ENCODE measurements at places on chromosomes 5 and 9.

GRCh38 chr5:93584596-93585040 is 1.6 kb downstream of the NR2F1 start:
- no peak for DNase-seq

- DNase-seq: no peak
Observed at GRCh38 chr5:144469106-144469505, 298.4 kb downstream of the KCTD16 start.

DNA sequence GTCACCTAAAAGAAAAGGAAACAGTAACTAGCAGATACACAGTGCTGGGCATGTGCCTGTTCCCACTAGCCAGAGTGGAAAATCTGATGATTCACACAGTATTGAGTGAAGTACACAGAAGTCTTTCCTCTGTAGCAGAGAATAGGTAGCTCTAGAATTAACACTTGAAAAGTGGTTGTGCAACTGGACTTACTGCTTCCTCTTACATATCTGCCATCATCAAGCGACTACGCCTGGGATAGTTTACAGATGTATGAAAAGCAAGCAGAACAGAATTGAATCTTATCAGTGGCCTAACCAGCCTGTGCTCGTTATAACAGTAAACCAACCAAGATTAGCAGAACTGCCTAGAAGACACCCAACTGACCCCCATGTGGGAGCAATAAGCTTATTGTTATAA is 130.6 kb downstream of the DTWD2 start:
- no peak for DNase-seq

DNA sequence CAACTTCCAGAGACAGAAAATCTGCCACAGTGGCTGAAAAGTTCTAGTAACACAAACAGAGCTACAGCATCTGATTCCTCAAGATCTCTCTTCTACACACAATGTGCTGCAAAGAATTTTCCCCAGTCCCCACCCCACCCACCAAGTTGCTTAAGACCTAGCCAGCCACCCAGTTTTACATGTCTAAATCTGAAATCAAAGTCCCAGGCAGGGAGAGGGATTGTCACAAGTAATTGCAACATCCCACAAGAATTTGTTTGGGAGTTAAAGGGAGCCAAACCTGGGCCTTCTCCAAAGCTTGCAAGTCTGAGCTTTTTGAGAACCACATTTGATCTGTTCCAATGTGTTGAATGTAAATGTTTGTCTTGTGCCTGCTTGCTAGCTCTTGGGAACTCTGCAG is 15.5 kb downstream of the IGIP start:
- no peak for DNase-seq

GRCh38 chr5:81626524-81626923 is 124.4 kb downstream of the SSBP2 start:
- DNase-seq: peak; percentile 64

DNA sequence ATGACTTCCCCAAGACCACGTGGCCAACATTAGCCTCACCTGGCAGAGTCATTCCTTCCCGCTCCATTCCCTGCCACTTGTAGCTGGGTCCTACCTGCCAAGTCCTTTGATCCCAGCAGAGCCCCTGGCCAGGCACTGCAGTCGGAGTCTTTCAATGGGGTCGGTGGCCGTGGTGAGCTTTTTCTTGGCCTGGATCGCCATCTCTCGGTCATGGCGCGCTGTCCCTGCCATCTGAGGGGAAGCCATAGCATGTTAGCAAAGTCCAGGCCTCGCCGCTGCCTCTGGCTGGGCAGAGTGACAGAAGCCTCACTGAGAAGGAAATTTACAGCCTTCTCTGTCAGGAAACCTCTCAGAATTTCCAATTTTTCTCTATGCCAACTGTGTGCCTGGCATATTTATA is 17.5 kb downstream of the CAPSL start:
- no peak for DNase-seq

DNA sequence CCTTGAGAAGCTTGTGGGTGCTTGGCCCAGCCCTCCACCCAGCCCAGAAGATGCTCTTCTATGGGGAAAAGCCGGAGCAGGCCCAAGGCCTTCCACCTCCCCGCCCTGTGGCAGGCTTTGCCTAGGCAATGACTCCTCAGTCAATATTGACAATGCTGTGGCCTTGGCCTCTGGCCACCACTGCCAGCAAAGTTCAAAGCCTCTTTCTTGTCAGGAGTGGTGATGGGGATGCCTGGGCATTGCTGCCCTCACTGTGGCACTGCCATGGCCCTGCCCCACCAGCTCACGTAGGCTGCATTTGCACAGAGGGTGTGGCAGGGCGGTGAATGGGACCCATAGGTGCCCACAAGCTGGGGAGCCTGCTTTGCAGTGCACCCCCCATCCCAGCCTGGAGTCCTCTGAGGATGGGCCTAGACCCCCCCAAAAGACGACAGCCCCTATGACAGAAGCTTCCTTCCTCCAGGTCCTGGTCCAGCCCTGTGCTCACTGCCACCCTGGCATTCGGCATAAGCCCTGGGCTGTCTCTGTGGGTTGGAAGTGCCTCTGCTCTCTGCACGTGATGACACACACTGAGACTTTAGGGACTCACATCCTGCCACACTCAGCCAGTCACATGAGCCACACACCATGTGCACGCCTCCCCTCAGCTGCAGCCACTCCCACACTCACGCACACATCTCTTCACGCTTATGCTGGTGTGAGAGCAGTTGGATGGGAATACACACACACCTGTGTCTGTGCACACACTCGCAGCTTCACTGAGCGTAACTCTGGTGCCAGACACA is 31.1 kb downstream of the MORN5 start:
- DNase-seq: no peak

- no peak for DNase-seq
Observed at GRCh38 chr9:108727580-108728111, 128.1 kb downstream of the ACTL7B start.

GRCh38 chr5:147836439-147836838 is 5.0 kb upstream of the SPINK1 start:
- DNase-seq: no peak

- DNase-seq: no peak
Observed at GRCh38 chr5:51013036-51013435, 346.6 kb downstream of the PARP8 start.

DNA sequence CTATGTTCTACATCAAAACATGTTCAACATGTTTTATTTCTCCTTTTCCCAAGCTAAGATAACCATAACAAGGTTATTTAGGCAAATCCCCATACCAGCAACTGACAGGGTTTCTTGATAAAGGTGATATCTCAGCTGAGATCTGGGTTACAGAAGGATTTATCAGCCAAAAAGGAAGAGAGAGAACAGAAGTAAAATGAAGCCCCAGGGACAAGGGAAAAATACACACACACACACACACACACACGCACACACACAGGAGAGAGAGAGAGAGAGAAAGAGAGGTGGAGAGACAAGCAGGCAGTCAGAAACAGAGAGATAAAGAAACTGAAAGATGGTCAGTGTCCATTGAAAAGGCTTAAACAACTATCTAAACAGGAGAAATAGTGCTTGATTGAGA is 19.7 kb upstream of the MLLT3 start:
- DNase-seq: no peak

DNA sequence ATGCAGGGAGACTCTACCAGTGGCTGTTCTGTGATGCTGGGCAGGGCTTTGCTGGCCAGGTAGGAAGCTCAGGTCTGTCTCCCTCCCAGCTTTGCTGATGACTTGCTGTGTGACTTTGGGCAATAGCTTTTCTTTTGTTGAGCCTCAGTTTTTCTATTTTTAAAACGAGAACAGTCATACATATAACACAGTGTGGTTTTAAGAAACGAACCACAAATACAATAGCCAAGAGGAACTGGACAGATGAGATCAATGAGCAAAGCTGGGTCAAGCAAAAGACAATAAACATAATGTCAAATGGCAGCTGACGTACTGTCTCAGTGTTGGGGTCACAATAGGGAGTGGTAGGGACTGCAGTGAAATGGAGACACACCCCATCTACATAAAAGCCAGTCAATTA is 20.2 kb downstream of the SLIT3 start:
- no peak for DNase-seq

DNA sequence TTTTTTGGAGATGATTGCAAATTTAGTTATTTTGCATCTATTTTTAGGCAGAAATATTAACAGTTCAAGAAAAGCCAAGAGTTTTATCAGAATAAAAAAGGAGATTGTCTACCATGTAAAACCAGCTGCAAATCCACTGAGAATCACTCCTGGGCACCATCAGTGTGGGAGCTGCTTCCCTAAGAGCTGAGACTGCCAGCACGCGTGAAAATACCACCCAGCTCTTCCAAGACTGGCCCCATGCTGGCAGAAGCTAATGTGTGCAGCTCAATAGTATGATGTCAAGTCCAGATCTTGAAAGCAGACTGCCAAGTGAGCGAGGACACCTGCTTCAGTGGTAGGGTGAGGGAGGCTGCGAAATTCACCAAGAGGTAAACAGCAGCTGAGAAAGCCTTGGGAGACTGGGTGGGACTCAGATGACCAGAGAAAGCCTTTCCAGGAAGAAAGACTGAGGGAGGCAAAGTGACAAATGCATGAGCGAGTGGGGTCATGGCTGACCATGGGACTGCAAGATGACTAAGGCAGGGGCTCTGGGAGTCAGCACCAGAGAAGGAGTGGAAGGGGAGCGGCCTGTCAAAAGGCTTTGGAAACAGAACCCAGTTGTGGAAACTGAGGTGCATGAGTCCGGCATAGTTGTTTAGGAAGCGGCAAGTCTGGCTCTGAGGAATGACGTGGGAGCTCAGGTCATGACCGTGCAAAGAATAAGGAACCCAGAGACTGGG is 200.9 kb downstream of the GADD45G start:
- no peak for DNase-seq

DNA sequence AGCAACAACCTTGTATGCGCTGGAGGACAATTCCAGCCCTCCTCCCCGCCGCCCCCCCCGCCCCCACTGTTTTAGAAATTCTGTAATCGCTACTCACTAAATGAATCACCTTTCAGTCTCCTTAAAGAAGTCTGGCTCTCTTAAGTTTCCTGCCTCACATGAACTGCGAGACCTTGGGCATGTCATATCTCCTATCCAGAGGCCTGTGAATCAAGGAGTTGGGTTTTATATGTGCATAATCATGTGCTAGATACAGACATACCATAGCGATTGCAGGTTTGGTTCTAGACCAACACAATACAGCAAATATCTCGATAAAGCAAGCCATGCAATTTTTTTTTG is 337 bp upstream of the DMAC1 start:
- no peak for DNase-seq

DNA sequence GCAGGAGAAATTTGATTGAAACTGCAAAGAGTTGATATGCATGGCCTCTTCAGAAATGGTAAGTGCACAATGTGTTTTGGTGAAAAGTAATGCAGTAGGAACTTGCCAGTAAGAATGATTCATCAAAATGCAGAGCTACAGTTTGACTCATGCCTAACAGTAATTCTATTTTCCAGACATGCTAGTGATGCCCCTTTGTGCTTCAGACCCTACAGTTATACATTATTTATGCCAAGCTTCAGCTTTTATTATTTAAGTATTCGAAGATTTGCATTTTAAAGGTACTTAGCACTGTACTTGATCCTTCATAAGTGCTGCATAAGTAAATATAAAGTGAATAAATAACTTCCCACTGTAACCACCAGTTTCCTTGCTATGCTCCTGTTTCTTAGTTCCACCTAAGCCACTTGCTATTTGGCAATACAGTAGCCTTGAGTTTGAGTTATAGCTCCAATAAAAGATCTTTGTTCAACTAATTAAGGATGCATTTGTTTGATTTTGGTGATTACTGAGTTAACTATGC is 3.6 kb upstream of the SPATA31E1 start:
- DNase-seq: no peak

DNA sequence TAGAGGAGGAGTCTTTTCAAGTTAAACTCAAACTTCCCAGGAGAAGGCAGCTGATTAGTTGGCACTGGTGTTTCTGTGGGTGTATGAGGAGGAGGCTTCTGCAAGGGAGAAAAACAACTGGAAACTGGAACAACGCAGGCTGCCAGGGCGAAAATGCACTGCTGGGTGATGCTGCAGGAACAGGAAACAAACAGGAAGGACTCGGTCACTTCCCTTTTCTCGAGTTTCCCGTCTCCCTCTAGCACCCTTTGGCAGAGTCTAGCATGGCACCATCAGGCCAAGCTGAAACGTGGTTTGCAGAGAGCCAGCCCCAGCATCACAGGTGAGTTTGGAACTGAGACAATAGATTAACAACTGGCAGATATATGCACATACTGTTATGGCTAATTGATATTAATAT is 77.5 kb upstream of the CAST start:
- no peak for DNase-seq

- no peak for DNase-seq
Observed at GRCh38 chr9:109110329-109111021, 9.3 kb downstream of the TMEM245 start.

DNA sequence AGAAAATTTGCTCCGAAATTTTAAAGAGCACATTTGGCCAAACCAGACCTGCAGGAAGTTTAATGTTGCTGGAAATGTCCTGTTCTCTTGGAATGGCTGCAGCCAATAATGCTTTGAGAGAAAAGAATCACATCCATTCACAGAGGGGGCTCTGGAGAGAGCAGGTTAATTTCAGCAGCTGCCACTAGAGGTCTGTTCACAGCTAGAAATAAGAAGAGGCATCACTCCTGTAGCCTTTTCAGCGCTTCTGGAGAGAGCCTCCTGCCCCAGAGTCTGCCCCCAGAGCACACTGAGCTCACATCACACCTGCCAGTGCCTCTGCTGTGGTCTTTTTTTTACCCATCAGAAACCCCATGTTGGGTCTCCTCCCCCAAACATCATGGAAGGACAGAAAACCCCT is 124.8 kb upstream of the RAD23B start:
- peak; percentile 25 for DNase-seq

GRCh38 chr9:136795000-136795348 is 1.2 kb upstream of the CCDC183 start:
- DNase-seq: no peak

GRCh38 chr5:53343187-53343586 is 137.2 kb upstream of the FST start:
- no peak for DNase-seq
